ENCODE measurements at places on chromosomes 5 and 9.

- DNase-seq = no peak
These were observed 332.9 kb downstream of the DNAH5 start for GRCh38 chr5:13611604-13612003.

DNA sequence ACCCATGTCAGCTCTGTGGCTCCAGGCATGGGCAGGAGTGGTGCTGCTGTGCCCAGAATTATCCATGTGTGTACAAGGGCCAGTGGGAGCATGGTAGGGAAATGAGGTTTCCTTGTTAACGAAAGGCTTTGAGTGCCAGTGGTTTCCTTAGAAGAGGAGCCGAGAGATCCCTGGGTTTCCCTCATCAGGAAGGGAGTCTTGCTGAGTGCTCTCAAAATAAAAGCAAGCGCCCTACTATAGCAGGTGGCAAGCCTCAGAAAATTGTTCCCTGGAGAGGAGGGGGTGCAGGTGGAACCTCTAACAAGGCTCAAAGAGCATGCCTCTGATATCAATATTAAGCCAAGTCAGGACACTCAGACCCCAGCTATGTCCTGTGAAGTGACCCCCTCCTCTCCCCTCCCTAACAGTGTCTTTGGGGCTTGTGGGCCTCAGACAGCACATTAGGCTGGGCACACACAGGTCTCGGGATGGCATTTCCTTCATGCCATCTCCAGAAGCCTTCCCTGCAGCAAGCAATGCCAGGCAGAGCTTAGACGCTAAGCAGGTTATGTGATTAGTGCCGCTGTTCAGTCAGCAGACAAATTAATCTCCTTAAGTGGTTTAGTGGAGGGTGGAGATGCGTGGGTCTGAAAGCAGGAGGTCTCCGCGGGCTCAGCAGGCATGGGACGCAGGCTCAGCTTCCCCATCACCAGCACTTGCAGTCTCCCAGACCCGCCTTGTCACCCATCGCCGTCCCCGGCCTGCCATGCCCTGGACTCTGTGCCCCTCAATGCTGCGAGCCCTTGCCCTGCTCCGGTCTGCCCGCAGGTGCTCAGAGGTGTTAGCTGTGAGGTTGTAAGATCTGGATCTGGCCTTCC lies 60.0 kb upstream of the RARS1 start:
- DNase-seq = no peak

DNA sequence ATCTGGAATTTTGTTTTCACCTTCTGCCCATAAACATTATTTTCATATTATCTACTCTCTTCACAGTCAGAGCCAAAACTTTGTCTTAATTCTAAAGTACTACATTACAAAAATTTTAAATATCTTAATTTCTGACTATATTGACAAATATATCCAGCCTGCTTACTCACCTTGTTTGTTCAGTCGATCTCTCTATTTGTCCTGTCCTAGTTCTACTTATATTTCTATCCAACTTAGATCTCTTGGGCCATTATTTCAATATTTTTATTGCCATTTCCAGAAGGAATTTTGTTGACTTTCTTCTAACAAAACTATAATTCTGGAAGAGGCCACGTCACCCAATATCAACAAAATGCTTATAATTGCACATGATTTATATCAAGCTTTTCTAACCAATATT lies 652.8 kb upstream of the CTNND2 start:
- no peak for DNase-seq

GRCh38 chr5:172505845-172506244 lies 51.5 kb upstream of the SH3PXD2B start:
- DNase-seq = no peak

DNA sequence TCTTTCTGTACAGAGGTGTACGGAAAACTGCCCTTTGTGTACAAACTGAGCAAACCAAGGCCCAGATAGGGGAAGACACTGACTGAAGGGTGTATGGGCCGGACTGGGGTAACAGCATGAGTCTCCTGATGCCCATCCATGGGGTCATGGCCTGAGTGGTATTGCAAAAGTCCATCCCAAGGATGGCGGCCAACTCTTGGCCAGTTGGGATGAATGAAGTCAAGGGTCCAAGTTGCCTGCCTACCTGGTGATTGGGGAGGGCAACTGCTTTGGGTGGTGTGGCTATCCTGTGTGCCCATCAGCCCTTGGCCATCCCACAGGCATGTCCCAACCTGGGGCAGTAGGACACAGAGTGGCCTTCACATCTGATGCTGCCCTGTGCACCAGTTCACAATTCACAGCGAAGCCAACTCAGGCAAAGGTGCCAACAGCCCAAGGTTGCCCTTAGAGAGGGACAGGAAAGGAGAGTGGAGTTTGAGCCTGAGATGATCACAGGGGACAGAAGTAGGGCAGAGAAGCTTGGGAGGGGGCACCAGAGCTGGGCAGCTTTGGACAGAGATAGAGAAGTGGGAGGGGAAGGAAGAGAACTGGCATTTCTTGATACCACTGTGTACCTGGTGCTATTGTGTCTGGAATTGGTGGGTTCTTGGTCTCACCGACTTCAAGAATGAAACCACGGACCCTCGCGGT lies 46.6 kb downstream of the COL15A1 start:
- no peak for DNase-seq

DNA sequence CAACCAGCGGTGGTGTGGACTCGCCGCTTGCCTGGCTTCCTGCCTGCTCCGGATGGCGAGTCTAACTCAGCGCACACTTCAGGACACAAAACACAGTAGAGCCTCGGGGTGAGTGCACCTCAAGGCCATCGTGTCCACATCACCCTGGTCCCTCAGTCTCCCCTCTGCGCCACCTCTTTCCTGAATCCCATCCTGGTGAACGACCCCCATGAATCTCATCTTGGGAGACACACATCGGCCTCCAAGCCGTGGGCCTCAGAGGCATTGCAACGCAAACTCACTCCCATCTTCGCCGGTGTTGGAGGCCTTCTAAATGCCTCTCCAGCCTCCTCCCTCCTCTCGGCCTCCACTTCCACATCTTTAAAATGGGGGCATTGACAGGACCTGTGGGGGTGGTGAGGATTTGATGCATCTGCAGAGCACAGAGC lies 124.3 kb downstream of the COL23A1 start:
- no peak for DNase-seq

GRCh38 chr9:78267889-78268288 lies 29.0 kb upstream of the PSAT1 start:
- DNase-seq = no peak

GRCh38 chr5:132883261-132883834 lies 9.9 kb downstream of the LEAP2 start:
- no peak for DNase-seq

GRCh38 chr9:83971485-83971884 lies 8.5 kb downstream of the HNRNPK start:
- no peak for DNase-seq

GRCh38 chr9:127509261-127509954 lies 58.1 kb downstream of the LRSAM1 start:
- no peak for DNase-seq

GRCh38 chr5:142164315-142164714 lies 55.7 kb downstream of the NDFIP1 start:
- DNase-seq = no peak

- no peak for DNase-seq
These were observed 159.6 kb downstream of the TLE4 start for GRCh38 chr9:79731171-79731890.

GRCh38 chr5:116265471-116265870 lies 180.6 kb downstream of the COMMD10 start:
- DNase-seq = no peak
